Stimulated activated CD4-positive, alpha-beta T cell treated with anti-CD3 and anti-CD28 coated beads, Interleukin-1b, Interleukin-23, amount 100 ng/mL, for 1 hour (primary cell): ENCODE measurements at places on chromosomes 5 and 9.

GRCh38 chr5:82276800-82277612, 1.1 kb downstream of the RPS23 start:
- no peak for DNase-seq

DNA sequence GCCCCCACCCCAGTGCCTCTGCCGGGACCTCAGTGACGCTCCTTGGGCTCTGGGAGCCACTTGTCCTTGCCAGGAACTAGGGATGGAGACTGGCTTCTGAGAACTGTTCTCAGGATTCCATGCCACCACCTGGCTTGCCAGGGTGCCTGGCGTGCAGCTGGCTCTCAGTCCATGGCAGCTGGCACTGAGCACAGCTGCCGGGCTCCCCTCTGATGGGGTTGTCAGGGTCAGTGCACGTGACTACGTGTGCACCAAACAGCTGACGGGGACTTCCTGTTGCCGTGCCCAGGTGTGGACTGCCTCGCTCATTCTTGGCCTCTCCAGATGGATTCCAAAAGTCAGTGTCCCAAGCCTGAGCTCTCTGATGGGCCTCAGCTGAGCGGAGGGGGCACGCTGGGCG, 9.4 kb downstream of the KCNT1 start:
- DNase-seq, result no peak

GRCh38 chr5:137036640-137037039, 462.5 kb downstream of the SPOCK1 start:
- no peak for DNase-seq

GRCh38 chr9:97411440-97411788, 482 bp upstream of the TDRD7 start:
- DNase-seq, result no peak

DNA sequence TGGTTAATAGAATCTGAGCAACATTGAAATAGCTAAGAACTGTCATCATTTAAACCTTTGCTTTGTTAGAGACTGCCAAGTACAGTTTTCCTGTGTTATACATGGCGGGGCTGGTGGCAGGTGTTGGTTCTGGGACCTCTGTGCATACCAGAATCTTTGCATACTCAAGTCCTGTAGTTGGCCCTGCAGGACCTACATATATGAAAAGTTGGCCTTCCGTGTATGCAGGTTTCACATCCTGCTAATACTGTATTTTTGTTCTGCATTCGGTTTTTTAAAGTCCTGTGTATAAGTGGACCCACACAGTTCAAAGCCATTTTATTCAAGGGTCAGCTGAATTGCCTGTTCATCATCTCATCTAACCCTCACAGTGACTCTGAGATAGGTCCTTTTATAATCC, 36.4 kb downstream of the LARP1 start:
- no peak for DNase-seq

DNA sequence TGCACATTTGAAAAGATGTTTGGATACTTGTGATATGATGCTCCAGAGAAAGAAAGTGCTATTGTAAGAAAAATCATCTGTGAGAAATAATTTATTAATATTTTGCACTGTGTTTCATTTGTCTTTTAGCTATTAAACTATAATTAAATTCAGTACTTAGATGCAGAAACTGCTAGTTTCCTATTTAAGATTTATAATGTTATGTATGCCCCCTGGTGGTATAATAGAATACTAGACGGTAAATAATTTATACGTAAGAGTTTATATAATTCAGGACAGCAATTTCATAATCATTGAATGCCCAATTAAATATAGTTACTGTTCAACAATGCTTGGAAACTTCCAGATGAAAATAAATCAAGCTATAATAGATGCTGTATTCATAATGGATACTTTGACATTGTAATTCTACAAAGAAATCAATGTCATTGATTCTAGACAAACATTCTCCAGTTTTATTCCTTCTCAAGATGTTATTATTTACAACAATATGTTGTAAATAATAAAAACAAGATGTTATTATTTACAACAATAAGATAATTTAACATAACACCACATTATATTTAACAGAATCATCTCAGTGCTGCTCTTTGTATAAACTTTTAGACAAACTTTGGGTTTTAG, 101.0 kb downstream of the TMEM232 start:
- DNase-seq, result no peak

DNA sequence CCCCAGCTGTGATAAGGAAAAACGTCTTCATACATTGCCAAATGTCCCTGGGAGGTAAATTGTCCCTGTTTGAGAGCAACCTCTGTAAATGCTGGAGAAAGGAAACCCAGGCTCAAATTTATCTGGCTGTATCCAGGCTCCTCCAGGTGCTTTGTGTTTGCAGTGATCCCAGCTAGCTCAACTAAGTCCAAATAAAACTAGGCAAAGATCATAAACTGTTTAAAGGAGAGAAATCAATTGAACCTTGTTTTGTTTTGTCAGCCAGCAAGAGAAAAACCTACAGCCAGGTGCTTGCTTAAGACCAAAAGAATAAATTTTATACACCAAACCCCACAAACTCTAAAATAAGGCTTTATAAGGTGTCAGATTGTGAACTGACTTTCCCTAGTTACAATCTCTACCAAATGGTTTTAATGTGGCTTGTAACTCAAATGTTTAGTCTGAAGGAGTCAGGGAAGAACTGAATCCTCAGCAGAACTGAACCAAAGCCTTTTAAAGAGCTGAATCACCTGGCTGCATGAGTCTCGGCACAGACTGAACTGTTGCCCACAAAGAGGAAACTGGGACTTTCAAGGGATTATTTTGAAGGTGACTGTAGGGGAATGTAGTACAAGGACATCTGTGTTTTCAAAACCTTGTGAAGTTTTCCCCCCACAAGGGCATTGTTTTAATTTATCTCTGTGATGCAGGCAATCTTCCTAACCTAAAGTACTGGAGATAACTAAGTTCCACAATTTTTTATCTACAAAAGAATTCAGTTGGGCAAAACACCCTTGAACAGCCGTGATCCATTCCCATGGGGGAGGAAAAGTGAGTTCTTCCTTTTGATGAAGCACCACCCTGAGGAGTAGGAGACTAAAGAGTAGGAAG, 201.7 kb upstream of the TARS1 start:
- no peak for DNase-seq

GRCh38 chr5:150208187-150209098, 18.6 kb downstream of the SLC6A7 start:
- no peak for DNase-seq

- DNase-seq, result no peak
These were observed 17.5 kb upstream of the SLC9A3 start for GRCh38 chr5:541539-542318.

DNA sequence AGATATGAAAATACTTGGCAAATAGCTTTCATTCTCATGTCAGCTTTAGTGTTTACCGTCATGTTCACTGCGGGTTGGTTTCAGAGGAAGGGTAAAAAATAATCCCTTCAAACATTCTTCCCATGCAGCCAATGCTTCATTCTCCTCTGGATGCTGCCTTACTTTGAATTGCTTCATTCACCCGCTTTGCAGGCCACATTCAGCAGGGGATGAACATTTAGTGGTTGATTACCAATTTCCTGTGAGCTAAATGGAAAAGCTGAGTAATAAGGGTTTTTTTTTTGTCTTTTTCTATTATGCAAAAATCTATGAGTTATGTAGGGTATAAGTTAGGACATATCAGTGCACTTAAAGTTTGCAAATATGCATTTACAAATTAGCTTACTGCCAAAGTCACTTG, 96.3 kb upstream of the MEF2C start:
- no peak for DNase-seq

- DNase-seq, result no peak
These were observed 66.8 kb upstream of the IL17B start for GRCh38 chr5:149445739-149446369.

DNA sequence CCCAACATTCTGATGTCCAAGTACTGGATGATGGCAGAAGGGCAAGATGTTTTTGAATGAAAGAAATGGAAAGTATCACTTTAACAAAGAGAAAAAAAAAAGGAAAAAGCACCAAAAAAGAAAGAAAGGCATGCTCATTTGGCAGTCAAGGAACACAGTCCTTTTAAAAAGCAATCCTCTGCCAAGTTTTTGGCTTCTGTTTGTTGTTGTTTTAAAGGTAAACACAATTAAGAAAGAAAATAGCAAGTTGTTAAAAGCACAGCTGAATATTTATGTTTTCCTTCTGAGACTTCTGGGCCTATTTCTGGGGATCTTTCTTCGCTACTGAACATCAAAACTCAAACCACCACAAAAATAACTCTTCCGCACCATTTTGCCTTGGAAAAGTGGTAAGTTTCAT, 162.1 kb downstream of the TRPM3 start:
- DNase-seq, result no peak

- no peak for DNase-seq
These were observed 87.9 kb upstream of the TRIO start for GRCh38 chr5:14054965-14055963.

DNA sequence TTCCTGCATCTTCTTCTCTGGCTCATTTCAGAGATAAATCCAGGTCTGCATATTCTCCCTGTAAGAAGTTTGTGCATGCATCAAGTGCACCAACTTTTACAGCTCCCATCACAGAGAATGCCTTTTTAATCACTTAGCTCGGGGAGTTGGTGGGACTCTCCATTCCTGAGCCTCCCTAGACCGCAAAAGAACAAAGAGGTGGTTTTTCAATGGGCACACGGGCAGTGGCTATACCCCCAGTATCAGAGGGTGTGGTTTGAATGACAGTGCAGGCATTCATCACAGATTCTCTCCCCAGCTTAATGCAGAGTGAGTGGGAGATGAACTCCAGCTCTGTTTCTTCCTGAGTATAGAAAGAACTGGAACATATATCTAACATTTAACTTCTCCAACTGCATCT, 264.7 kb upstream of the NR4A3 start:
- DNase-seq, result no peak

GRCh38 chr5:74957906-74958305, 91.7 kb upstream of the FAM169A start:
- no peak for DNase-seq

DNA sequence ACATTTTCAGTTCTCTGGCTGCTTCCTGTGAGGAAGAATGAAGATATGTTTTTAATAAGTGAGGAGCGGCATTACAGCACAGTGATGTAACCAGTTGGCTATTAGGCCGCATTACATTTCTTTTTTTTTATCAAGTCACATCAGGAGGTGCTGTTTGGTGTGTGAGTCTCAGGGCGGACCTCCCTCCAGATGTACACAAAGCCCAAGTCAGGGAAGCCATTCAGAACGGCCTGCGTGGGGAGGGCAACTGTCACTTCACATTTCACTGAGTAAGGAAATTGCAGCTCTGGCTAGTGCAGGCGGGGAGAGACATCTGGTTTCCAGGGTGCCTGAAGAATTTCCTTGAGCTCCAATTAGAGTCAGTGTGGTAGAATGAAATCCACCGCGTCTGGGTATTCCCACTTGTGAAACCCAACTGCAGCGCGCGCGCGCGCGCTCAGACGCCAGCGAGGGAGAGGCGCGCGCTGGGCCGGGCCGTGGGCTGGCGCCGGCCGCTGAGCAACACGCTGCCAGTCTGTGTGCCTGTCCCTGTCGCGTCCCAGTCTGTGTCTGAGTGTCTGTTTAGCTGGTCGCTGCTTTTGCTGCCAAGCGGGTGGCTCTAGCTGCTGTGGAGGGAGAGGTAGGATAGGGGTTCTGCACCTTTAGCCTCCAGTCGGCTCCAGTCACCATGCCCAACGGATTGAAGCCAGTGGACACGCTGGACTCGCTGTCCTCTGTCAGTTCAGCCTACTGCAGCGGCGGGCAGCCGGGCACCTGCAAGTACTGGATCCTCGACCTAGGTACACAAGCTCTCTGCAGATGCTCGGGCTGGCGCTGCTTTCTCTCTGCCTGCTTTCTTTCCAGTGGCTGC, 140.8 kb upstream of the OTULINL start:
- DNase-seq, result no peak

DNA sequence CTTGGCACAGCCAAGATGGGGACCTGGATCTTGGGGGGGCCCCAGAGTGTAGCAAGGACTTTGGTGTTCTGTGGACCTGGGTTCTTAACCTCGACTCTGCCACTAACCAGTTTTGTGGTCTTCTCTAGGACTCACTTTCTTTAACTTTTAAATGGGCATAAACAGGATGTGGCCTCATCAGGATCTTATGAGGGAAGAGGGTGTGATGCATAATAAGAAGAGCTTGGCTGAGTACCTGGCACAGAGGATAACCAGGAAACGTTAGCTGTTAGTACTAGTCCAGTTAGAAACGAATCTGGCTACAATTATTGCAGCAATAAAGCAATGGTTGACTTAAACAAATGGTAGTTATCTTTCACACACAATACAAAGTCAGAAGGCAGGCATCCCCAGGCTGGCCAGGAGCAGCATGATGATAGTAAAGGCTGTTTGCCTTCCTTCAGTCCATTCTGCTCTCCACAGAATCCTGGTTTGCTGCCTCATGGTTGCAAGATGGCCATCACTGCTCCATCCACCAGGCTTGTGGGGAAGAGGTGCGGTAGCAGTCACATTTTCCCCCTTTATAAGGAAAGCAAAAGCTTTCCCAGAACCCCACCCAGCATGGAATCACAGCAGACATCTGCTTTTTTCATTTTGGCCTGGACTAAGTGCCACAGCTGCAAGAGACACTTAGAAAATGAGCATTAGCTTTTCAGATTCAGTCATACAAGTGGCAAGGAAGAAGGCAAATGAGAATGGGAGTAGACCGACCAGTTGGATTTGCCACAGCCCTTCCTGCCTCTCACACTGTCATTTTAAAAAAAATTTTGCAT, 225.0 kb downstream of the AOPEP start:
- DNase-seq, result no peak

GRCh38 chr5:151733358-151734063, 24.9 kb downstream of the ATOX1 start:
- DNase-seq, result no peak

- DNase-seq, result no peak
These were observed 73.2 kb downstream of the TRIO start for GRCh38 chr5:14216372-14216771.
